ENCODE measurements at places on chromosomes 16 and 17.

DNA sequence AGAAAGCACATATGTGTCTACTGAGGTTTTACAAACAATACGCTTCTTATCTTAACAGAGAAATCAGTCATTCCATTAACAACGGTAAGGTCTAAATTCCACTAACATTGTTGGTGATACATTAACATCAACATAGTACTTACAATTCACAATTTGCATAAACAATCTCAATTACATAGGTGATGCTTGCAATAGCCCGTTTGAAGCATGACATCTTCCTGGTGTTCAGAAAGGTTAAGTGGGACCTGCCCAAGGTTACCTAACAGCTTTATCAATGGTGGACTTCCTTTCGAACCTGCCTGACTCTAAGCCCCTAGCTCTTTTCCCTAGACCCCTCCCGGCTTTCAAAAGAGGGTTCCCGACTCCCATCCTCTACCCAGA, 699 bp downstream of the FAM222B start:
- H3K4me1 ChIP-seq: peaks cover 11% of the 10 kb centered on the region
- H3K4me3 ChIP-seq: peak overlapping the region; percentile 82
- no peak for DNase-seq
- H3K36me3 ChIP-seq: no peaks in the 10 kb centered on the region
- peak overlapping the region; percentile 80 for H3K27ac ChIP-seq
- H3K27me3 ChIP-seq: no peaks in the 10 kb centered on the region

- H3K27me3 ChIP-seq: no peaks in the 10 kb centered on the region
- DNase-seq: no peak
These were observed 608.5 kb downstream of the KCNJ18 start for GRCh38 chr17:22300731-22301352.

GRCh38 chr17:40041196-40041595, 13.0 kb downstream of the MED24 start:
- H3K36me3 ChIP-seq: no peaks in the 10 kb centered on the region
- H3K4me3 ChIP-seq: no peak overlapping the region
- no peaks in the 10 kb centered on the region for H3K27me3 ChIP-seq

DNA sequence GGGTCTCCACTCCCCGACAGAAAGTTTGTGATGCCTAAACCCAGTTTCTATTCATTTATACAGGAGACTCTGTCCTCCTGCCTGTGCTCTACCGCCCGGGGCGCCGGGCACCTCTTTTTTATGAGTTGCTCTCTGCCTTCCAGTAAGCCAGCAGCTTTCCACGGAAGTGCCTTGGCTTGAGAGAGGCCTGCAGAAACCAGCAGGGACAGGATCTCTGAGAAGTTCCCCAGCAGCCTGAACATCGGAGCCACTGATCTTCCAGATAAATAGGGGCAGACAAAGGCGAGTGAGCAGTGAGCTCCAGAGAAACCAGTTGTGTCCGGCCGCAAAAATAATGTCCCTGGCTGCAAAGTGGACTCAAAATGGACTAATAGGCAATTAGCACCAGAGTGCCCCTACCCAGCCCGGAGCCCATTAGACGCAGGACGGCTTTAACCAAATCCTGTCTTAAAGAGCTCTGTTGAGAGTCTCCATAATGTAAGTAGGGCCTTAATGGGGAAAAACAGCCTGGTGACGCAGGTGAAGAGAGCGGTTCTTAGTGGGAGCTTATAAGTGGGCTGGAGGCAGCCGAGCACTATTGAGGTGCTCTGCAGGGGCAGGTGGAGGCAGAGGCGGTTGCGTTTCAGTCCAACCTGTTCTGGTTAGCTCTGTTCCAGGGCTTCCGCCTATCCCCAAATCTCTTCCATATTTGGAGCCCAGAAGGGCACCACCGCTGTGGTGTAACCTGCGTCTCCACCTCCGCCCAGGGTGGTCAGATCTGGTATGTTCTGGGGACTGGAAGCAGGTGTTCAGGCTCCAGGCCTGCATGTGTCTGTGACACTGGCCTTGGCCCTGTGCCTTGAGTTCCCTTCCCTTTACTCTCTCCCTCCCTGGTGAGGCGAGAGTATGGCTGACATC, 74.1 kb downstream of the NT5M start:
- no peaks in the 10 kb centered on the region for H3K27me3 ChIP-seq
- no peaks in the 10 kb centered on the region for H3K4me1 ChIP-seq
- H3K36me3 ChIP-seq: no peaks in the 10 kb centered on the region
- H3K27ac ChIP-seq: no peak overlapping the region
- H3K4me3 ChIP-seq: no peak overlapping the region

DNA sequence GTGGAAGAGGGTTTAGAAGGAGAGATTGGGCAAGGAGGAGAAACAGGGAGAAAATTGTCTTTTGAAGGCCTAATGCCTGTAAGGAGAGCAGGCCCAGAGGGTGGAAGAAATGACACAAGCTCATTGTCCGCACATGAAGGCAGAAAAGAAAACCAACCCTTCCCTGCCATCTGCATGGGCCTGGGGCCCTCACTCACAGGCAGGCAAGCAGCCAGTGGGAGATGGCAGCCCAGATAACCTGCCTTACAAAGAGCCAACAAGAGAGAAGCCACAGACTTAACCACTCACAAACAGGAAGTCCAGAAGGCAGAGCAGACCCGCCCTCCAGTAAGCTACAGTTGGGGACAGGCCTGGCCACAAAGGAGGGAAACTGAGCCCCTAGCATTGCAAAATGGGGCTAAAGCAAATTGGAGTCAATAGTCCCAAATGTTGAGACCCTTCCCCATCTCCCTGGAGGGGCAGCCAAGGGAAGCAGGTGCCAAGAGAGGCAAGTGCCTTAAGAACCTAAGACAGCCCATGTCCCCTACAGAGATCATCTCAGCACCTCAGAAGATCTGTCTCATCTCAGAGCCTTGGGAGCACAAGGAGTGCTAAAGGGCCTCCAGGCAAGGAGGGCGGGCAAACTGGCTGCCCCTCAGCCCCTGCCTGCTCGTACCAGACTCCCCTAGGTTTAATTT, 7.3 kb upstream of the TSPOAP1 start:
- H3K27ac ChIP-seq: peak overlapping the region; percentile 96
- DNase-seq: peak; percentile 82
- peaks cover 13% of the 10 kb centered on the region for H3K36me3 ChIP-seq
- peaks cover 66% of the 10 kb centered on the region for H3K4me1 ChIP-seq
- peak overlapping the region; percentile 98 for H3K4me3 ChIP-seq

- peaks cover 44% of the 10 kb centered on the region for H3K36me3 ChIP-seq
- no peak overlapping the region for H3K27ac ChIP-seq
- DNase-seq: no peak
- H3K27me3 ChIP-seq: no peaks in the 10 kb centered on the region
These were observed 127.1 kb downstream of the SPAG9 start for GRCh38 chr17:50993544-50993943.

- H3K4me3 ChIP-seq: no peak overlapping the region
- H3K27ac ChIP-seq: no peak overlapping the region
- no peaks in the 10 kb centered on the region for H3K27me3 ChIP-seq
- H3K36me3 ChIP-seq: peaks cover 18% of the 10 kb centered on the region
These were observed 47.4 kb upstream of the CACNG3 start for GRCh38 chr16:24208710-24209109.

- H3K27ac ChIP-seq: no peak overlapping the region
- DNase-seq: no peak
- H3K4me3 ChIP-seq: no peak overlapping the region
- H3K4me1 ChIP-seq: peaks cover 14% of the 10 kb centered on the region
- no peaks in the 10 kb centered on the region for H3K27me3 ChIP-seq
- no peaks in the 10 kb centered on the region for H3K36me3 ChIP-seq
These were observed 16.2 kb downstream of the RPH3AL start for GRCh38 chr17:336110-337021.

GRCh38 chr16:57938936-57939871, 31.7 kb downstream of the CNGB1 start:
- no peaks in the 10 kb centered on the region for H3K27me3 ChIP-seq
- no peak overlapping the region for H3K27ac ChIP-seq
- no peak for DNase-seq
- no peak overlapping the region for H3K4me3 ChIP-seq

DNA sequence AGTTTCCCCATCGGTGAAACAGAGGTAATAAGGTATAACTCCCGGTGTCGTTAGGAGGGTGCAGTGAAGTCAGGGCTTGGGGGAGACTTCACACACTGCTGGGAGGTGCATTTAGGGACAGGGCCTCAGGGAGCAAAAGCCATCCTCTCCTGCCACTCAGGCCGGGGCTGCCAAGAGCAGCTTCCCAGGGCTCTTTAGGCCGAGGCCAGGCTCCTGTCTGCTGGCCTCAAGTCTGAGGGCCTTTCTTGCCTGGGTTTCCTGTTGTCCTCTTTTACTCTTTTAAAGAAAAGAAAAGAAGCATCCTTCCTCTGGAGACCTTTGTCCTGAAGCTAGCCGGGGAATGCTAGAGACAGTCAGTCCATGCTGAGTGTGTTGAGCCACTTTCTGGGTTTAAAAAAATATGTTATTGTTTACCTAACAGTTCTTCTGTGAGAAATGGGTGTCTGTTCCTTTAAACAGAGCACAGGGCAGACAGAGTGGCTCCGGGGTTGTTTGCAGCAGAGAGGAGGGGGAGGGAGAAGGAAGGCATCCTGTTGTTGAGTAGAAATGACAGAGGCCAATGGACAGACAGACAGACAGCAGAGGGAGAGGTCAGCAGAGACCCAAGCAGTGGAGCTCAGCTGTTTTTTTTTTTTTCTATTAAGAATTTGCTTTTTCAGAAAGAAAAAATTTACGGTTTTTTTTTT, 79.1 kb downstream of the C17orf67 start:
- H3K36me3 ChIP-seq: no peaks in the 10 kb centered on the region
- no peak overlapping the region for H3K4me3 ChIP-seq
- H3K27me3 ChIP-seq: no peaks in the 10 kb centered on the region
- H3K27ac ChIP-seq: no peak overlapping the region
- DNase-seq: no peak
- H3K4me1 ChIP-seq: peaks cover 19% of the 10 kb centered on the region

DNA sequence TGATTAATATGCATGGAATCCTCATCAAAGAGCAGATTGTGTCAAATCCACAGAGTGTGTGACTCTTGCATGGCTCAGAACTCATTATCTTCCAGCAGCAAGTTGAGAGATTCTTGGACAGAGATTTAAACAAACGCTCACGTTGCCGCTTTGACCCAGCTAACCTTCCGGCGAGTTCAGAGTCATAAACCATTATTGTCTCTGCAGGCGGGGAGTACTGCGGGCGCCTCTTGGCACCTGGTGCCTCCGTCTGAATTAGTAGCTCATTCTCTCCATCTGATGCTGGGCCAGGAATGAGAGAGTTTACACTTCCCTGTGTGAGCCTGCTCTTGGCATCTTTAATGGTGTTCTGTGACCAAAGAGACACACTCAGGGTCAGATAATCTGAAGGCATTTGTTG, 138.6 kb upstream of the WSCD1 start:
- no peaks in the 10 kb centered on the region for H3K36me3 ChIP-seq
- no peaks in the 10 kb centered on the region for H3K27me3 ChIP-seq
- no peaks in the 10 kb centered on the region for H3K4me1 ChIP-seq
- H3K27ac ChIP-seq: no peak overlapping the region
- H3K4me3 ChIP-seq: no peak overlapping the region

DNA sequence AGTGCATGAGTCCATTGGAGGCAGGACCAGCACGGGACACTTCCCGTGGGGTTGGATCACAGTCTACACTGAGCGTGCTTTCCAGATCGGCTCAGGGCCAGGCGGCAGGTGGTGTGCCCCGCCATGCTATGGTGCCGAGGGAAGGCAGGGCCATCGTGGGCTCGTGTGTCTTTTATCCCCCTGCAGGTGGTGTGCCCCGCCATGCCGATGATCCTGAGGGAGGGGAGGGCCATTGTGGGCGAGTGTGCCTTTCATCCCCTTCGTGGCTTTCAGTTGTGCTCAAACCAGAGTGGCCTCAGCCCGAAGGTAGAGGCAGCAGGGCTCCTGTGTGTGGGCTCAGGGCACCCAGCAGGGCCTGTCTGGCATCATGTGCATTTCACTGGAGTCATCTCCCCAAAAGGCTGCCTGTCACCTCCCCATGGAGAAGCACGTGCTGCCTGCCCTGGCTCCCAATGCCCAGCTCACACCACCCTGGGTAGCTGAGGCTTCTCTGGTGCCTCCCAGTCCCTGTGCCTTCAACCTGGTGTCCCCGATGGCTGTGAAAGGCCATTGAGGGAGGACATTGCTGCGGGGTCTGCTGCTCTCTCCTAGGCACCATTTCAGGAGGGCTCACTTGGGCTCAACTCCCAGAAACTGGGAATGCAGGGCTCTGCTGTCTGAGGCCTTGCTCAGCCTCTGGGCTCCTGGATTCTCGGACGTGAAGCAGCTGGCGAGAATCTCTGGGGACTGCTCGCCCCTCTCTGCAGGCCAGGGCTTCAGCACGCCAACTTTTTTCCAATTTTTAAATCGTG, 207.6 kb downstream of the NPIPB11 start:
- H3K27me3 ChIP-seq: no peaks in the 10 kb centered on the region

DNA sequence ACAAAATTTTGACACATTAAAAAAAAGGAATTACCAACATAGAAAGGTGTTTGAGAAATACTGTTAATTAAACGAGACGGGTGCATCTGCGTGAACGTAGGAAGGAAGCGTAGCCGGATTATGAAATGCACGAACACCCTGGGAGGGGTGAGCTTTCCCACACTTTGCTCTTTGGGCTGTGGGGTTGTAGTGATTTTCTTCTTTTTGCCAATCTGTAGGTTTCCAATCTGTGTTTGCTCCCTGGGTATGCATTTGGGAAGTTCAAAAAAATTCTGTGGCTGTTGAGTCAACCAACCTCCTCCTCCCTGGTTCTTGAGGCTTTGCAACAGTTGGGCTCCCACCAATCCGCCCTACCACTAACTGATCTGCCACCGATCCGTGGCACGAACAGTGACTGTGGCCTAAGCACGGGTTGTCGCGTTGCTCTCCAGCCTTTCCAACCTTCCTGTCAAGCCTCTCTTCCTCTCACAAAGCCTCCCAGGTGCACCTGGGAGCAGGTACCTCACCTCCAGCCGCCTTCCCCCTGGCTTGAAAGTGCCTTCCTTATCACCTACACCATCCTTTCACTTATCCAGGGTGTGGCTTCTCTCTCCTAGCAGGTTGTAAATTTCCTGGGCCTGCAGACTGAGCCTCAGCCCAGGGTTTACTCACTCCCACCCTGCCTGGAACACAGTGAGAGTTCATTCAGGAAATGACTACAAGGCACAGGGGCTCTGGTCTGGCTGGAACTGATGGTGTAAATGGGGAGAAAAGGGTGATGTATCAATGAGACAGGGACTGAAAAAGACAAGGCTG, 16.6 kb downstream of the RTN4RL1 start:
- H3K4me1 ChIP-seq: no peaks in the 10 kb centered on the region
- H3K27ac ChIP-seq: no peak overlapping the region
- H3K36me3 ChIP-seq: no peaks in the 10 kb centered on the region
- no peaks in the 10 kb centered on the region for H3K27me3 ChIP-seq
- no peak overlapping the region for H3K4me3 ChIP-seq

GRCh38 chr17:76353004-76353598, 615 bp downstream of the PRPSAP1 start:
- H3K27ac ChIP-seq: peak overlapping the region; percentile 77
- H3K27me3 ChIP-seq: no peaks in the 10 kb centered on the region

- H3K4me3 ChIP-seq: no peak overlapping the region
- no peaks in the 10 kb centered on the region for H3K4me1 ChIP-seq
These were observed 137.3 kb upstream of the CCL2 start for GRCh38 chr17:34117811-34118210.

Data from CD8-positive, alpha-beta memory T cell (primary cell).